ENCODE measurements at places on chromosomes 2 and 18.

GRCh38 chr18:6355789-6356589, 58.7 kb downstream of the L3MBTL4 start:
- DNase-seq: no peak

DNA sequence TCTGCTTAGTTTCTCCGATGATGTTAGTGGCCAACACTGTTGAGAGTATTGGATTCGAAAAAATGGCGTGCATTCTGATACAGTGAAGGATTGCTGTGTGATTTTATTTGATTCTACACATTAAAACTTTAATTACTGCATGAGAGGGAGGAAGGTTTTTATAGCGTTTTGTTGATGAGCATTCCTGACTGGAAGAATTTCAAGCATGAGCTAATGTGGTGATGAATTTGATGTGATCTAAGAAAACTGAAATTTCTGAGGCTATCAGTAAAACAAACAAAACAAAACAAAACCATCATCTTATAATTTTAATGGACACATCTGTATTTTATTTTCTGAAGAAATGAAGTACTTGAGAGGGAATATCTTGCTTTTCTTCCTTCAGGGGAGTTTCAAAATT, 59.6 kb downstream of the ITGB6 start:
- DNase-seq: no peak

- DNase-seq: no peak
Measured at GRCh38 chr2:100041946-100042345, 100.4 kb downstream of the AFF3 start.

DNA sequence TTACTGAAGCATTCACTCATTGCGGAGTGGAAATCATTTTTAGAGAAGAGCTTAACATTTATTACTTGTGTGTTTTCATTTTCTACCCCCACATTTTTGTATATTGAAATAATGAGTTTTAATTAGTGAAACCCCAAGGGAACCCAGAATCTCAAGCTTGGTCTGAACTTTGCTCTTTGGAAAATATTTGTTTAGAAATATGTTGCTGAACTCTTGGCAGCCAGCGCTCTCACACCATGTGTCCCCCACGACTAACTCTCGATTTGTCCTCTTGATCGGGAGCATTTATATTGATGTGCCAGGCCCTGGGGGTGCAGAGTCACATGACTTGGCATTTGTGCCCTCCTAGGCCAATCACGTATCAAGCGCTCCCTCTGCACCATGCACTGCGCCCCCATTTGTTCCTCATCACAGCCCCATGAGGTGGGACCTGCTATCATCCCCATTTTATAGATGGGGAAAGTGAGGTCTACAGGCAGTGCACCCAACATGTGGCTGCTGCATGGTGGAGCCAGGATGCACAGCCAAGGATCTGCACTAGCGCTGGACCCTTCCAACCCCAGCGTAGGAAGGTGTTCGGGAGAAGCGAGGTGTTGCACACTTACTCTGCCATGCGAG, 149.7 kb downstream of the NCK2 start:
- no peak for DNase-seq

DNA sequence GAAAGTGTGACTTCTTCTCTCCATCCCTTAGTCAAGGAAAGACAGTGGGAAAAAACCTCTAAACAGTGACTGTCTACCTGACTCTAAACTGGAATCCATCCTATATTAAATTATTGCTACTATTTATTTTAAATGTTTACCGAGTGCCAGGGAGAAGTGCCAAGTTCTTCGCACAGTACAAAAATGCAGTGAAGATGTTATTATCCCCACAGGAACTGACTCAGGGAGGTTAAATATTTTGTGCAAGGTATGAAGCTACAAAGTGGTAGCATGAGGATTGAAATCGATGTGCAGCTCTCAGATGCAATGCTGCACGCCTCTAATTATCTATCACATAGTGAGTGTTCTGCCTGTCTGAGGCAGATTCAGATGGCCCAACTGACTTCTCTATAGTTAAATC, 91.1 kb downstream of the MEP1B start:
- no peak for DNase-seq

DNA sequence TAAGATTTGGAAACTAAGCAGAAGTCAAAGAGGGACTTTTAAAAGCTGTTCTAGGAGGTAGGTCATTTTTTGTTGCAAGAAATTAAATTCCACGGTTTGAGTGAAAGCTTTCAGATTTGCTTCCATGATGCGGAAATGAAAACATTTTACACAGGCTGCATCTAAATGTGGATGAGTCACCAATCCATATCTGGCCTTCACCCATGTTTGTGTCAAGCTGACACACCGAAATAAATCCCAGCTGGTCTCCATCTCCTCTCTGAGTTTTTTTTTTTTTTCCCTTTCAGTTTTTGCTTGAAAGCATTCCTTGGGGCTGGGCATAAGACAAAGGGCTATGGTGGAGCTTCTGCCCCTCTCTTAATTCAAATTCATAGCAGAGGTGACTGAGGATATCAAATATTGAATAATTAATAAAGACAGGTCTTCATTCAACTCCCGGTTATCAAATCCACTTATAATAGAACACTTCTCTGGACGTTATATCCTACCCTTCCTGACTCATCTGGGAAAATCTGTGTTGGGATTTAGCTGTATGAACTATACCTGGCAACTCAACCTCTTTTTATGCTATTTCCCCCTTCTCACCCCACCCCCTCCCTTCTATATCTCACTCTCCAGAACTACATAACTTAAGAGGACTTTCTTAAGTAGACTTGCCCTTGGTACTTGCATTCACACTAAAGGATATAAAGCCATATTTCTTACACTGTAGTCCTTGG, 558.3 kb upstream of the GCFC2 start:
- no peak for DNase-seq

DNA sequence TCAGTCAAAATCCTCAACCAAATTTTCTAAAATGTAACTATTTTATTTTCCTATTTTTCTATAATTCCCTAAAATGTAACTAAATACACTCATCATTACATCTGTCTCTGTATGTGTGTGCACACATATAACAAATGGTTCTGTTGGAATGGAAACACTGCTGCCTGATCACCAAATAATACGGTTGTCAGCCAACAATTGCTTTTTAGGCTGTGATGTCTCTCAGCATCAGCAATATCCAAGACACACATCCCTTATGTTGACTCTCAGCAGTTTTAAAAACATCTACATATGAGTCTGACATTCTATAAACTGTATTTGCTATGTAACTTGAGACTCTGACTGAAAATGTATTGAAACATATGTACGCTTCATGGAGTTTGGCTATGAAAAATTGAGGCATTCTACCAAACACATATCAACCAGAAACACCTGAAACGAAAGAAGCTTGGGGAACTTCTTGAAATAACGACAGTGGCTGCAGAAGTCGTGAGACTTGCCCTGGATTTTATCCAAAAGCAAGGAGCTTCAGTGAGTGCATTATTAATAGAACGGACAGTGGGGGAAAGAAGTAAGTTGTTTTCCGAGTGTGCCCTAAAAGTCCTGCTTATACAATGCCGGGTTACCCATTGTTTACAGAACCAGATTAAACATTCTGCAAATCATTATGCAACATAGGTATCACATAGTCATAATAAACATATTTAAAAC, 110.2 kb upstream of the ITGB6 start:
- DNase-seq: no peak

DNA sequence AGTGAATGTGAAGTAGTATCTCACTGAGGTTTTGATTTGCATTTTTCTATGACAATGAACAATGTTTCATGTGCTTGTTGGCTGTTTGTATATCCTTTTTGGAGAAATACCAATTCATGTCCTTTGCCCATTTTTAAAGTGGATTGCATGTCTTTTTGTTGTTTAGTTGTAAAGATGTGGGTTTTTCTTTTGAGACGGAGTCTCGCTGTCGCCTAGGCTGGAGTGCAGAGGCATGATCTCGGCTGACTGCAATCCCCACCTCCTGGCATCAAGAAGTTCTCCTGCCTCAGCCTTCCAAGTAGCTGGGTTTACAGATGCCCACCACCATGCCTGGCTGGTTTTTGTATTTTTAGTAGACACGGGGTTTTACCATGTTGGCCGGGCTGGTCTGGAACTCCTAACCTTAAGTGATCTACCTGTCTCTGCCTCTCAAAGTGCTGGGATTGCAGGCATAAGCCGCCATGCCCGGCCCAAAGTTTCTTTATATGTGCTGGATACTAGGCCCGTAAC, 236.7 kb downstream of the MYCN start:
- no peak for DNase-seq

GRCh38 chr18:12253663-12254135, 462 bp upstream of the CIDEA start:
- DNase-seq: no peak

DNA sequence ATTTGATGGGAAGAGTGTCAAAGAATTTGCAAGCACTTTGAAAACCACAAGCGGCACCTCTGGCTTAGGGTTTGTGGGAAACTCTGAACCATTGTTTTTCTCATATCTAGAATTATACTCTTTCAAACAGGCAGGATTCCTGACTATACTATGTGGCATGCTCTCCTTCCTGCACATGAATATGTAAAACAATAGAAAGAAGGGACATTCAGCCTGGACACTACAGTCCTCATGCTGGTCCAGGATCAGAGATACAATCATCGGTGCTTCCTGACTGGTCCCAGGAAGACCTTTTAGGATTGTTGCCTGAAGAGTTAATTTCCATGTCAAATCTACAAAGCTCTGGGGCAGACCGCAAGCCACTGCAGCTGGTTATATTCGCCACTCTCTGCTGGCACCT, 55.7 kb upstream of the RASGRP3 start:
- no peak for DNase-seq

DNA sequence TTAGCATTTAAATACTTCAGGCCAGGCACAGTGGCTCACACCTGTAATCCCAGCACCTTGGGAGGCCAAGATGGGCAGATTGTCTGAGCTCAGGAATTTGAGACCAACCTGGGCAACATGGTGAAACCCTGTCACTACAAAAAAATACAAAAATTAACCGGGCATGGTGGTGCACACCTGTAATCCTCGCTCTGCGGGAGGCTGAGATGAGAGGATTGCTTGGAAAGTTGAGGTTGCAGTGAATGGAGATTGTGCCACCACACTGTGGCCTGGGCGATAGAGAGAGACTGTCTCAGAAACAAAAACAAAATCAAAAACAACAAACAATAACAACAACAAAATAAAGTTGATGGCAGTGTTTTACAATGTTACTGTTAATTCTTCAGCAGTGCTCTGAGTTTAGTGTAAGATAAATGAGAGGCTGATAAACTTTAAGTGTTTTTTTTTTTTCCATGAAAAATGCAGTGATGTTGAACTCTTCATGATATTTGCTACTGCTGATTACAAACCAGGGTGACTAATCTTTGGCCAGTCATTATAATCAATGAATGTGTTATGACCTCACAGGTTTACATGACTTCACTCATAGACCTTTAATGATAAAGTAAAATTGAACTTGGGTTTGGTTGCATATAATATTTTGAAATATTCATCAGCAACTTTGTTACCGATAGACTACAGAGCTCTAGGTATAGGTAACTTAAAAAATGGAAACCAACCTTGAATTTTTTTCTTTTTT, 2.5 kb downstream of the ITGAV start:
- DNase-seq: no peak

GRCh38 chr2:46383784-46384456, 86.7 kb downstream of the EPAS1 start:
- DNase-seq: no peak

GRCh38 chr18:58341916-58342315, 287.0 kb downstream of the ALPK2 start:
- DNase-seq: no peak

All from AG04450 (cell line).